ENCODE measurements at places on chromosomes 3 and 15.

GRCh38 chr15:66178531-66178910, 75.0 kb downstream of the MEGF11 start:
- no peak for DNase-seq

- no peak for DNase-seq
Measured at GRCh38 chr3:122533480-122533879, 18.7 kb upstream of the KPNA1 start.

GRCh38 chr15:95302809-95303208, 1027.7 kb upstream of the NR2F2 start:
- no peak for DNase-seq

DNA sequence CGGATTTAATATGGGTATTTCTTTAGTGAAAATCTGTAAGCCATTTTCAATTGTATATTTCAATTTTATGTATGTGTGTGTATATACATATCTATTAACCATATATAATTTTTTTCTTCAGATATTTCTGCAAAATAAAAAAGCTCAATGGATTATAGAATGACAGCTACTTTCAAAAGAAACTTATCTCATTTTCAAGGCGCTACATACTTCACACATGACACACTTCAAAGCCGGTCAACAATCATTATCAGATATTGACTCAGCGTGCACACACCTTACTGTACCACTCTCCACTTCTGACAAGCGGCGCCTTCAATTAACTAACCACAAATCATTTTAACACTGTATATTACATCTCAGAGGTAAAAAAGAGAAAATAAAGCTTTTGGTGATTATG, 39.6 kb downstream of the ATP13A3 start:
- DNase-seq: no peak

GRCh38 chr3:37712918-37713817, 148.5 kb upstream of the CTDSPL start:
- no peak for DNase-seq

DNA sequence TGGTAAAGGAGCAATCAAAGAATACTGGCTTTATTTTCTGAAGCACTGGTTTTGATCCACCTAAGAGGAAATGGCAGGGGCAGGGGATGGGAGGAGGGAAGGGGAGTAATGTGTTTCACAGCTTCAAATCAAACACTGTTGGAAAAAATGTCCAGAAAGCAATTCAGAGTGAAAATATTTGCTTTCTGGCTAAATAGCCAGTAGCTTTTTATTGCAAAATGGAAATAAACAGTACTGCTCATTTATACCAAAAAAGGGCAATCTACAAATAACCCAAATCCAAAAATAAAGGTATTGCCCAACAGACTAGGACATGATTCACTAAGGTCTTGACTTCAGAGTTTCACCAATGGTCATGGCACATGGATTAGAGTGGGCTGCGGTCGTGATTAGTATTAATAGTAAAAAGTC, 279.3 kb upstream of the THBS1 start:
- no peak for DNase-seq

DNA sequence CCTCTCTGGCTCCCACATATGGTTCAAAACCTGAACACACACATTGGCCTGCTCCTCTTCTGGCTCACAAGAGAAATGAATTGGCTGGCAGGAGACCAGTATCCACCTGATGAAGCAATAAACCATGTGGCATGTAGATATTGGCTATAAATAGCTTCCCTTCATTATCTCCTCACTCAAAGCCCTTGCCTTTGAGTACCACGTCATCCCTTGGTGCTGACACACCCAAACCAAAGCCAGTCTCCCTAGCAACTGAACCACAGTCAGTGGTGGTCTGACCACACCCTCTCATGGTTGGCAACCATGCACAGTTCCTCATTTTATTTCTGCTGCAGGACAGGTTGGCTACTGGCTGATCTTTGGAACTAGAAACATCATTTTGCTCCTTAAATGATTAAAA, 98.8 kb downstream of the ZNF621 start:
- no peak for DNase-seq

- DNase-seq: no peak
Measured at GRCh38 chr3:192090586-192090985, 629.6 kb downstream of the PYDC2 start.

DNA sequence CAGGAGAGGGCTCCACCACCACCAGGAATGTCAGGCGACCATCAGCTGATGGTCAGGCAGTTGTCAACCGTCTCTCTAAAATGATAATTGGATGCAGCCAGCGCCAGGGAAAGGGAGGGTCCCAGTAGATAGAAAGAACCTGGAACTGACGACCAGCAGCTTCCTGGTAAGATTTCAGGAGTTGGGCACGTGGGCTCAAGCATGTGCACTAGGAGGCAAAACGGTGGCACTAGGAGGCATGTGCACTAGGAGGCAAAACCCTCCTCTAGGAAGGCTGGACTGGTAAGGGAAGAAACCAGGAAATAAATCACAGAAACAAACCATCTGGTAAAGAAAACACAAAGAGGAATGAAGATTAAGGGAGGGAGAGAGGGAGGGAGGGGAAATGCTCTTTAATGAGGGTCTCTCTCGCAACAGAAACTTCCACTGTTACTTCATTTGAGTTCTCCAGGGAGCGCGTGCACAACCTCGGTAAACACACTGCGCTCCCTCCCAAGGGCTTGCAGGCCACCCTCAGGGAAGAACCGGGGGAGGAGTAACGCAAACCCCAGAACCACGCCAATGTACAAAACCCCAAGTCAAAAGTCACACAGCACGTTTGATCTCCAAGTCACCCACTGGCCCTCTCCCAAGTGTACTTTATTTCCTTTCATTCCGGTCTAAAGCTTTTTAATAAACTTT, 116.7 kb downstream of the XXYLT1 start:
- DNase-seq: no peak

GRCh38 chr15:70142072-70142321, 44.3 kb upstream of the TLE3 start:
- DNase-seq: no peak

DNA sequence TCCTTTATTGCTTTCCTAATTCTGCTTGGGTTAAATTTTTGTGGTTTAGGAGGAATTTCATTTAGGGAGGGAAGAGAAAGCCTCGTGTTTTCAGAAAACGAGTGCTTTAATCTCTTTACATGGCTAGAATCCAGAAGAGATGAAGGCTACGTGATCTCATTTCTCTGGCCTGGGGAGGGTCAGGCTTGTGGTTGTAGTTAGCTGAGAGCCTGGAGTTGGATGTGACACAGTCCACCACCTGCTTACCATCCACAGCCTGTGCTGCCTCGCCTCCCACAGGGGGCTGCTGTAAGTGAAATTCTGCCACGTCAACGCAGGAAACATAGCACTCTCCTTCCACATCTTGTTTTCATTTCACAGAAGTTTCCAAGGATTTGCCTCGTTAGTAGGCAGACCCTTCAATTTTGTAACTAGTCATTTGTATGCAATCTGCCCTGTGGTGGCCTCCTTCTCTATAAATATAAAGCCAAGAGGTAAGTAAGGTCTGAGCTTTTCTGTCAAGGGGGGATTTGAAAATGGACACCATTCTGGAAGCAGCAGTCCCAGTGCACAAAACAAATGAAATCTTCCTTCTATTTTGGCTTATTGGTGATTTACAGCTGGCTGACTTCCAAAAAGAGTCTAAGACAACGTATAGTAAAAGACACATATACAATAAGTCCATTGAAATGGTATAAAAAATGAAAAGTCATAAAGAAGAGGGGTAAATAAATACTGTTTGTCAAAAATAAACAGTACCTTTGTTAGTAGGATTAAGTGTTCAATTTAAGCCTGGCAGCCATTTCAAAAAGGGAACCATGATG, 3.4 kb downstream of the GXYLT2 start:
- DNase-seq: no peak

GRCh38 chr3:188683032-188683521, 488.7 kb upstream of the TPRG1 start:
- no peak for DNase-seq

DNA sequence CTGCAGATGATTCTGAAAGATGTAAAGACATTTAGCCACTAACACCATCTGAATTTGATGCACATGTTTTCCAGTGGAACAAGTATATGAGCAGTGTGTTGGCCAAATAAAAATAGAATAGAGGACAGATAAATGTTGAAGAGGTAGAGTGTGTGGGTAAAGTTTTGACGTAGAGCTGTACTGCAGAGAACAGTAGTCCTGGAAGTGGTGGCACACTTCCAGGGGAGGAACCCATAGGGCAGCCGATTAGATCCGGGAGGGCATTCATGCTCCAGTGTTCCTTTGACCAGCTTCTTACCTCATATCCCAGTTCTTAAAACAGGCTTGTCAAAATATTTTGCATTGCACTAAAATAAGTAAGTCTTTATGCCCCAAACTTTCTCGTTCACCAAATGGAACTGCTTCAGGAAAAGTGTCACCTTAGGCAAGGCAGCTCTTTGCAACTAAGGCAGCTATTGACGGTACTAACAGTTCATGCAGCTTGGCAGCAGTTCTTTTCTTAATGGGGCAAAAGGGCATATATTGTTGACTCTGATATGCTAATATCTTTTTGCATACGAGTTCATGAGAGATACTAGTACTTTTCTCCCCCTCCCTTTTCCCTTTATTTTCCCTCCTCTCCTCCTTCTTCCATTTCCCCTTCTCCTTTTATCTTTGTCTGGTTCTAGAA, 429.3 kb upstream of the AZI2 start:
- no peak for DNase-seq

GRCh38 chr15:85129881-85130280, 148.2 kb downstream of the PDE8A start:
- DNase-seq: no peak

- no peak for DNase-seq
Measured at GRCh38 chr15:37995461-37996347, 61.3 kb downstream of the TMCO5A start.

- no peak for DNase-seq
Measured at GRCh38 chr3:120274739-120275167, 10.3 kb downstream of the GPR156 start.

DNA sequence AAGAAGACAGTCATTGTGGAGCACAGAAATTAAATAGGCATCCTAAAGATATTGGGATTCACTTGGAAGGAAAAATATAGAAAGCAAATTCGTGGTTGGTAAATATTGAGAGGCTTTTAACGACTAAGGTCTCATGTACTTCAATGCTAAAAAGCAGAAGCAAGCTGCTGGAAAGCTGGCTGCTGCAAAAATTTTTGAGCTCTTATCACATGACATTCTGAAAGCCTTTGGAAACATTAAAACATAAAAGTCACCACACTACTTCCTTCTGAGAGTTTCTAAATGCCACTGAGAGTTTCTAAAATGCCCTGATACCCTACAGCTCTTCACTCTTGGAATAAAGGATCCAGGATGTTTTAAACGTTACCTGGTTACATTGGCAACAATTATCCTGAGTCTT, 39.0 kb upstream of the CBLB start:
- DNase-seq: no peak

DNA sequence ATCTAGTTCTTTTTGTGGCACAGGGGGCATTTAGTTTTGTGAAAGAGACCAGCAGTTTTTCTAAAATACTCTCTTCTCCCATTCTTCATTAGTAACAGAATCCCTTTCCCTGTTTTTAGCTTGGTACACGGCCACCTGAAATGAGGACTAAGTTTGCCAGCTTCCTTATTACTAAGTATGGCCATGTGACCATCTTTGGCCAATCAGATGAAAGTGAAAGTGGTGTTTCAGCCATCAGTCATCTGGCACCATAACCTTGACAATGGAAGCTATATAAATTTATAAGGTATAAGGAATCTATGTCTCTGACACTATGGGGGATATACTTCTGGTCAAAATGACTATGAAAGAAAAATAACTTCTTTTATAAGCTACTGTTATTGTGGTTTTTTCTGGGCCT, 570.4 kb downstream of the AGBL1 start:
- DNase-seq: no peak

DNA sequence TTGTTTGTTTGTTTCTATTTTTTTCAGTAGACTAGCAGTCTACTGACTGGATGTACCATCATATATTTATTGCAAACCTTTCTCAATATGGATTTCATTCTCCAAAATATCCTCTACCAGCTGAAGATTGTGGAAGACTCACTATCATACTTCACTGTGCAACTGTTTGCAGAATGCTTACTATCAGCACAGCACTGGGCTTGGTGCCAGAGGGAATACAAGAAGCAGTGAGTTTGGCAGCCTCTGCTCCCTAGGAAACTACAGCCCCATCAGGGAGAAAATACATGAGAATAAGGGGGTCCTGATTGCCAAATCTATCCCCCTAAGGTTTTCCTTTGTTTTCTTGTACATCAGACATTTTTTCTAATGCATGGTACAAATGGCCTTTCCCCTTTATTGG, 27.5 kb downstream of the AQP9 start:
- no peak for DNase-seq

DNA sequence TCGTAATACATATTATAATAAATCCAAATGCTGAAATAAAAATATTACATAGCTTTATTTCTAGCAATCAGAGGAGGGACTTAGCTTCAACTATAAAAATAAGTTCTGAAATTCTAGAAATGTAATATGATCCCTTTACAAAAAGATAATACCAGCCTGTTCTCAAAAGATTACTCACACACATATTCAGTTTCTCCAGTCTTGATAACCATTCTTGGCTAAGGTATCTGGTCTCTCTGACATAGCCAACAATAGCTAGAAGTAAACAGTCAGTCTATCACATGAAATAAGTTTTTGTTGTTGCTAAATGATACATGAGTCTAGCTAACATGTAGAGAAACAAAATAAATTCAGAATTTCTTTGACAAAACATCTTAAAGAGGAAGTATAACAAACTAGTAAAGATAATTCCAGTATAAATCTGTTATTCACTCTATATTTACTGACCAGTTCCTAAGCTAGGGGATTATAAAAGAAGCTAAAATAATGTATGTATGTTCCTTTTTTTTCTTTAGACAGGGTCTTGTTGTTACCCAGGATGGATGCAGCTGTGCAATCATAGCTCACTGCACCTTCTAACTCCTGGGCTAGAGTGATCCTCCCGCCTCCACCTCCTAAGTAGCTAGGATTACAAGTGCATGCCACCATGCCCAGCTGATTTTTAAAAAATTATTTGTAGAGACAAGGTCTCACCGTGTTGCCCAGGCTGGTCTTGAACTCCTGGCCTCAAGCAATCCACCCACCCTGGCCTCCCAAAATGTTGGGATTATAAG, 170.6 kb downstream of the TBL1XR1 start:
- DNase-seq: no peak

DNA sequence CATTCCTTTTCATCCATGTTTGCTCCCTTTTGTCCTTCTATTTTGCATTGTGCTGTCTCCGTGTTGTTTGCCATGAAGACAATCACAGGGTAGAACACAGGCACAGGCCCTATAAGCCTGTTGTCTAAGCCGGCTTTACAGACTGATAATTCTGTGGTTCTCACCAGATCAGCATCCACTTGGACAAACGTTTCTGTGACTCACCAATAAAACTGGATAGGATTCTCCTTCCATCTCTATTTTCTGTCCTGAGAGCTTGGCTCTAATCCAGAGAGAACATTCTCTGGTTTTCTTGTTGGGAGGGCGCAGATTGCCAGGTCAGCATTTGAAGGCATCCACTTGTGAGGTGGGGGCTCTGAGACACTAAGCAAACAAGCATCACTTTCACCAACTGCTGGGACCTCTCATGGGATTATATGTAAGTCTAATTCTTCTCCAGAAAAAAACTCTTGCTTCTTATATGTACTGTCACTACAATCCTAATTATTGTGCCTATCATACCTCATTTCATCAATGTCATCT, 101.6 kb downstream of the ERC2 start:
- DNase-seq: no peak

- DNase-seq: no peak
Measured at GRCh38 chr3:115523458-115523857, 99.9 kb upstream of the GAP43 start.

GRCh38 chr3:147422196-147422595, 13.0 kb downstream of the ZIC1 start:
- DNase-seq: no peak

GRCh38 chr15:75639191-75639708, 774 bp downstream of the IMP3 start:
- DNase-seq: no peak
